Psoas muscle (tissue), 8 donors: ENCODE measurements at places on chromosomes 4 and X. TPM values are rescaled to one million over a fixed set of nuclear protein-coding genes. Genes with fewer than 3 reads are reported as not detected.

DNA sequence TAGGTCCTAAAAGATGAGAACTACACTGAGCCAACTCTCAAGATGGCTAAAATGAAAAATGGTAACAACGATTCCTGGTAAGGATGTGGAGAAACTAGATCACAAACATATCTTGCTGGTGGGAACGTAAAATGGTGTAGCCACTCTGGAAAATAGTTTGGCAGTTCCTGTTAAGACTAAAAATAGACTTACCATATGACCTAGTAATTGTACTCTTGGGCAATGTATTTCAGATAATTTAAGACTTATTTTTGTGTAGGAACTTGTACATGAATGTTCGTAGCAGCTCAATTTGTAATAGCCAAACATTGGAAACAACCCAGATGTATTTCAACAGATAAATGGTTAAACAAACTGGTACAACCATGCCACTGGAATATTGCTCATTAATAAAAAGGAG, 106.2 kb downstream of the HDAC8 start:
- no peak for DNase-seq

GRCh38 chr4:75244325-75244724, 269.9 kb downstream of the RCHY1 start:
- no peak for DNase-seq

- no peak for DNase-seq
These were observed 41.3 kb downstream of the KIF4A start for GRCh38 chrX:70331161-70331560.

GRCh38 chr4:136713140-136713539, 819.2 kb downstream of the PCDH18 start:
- DNase-seq, result no peak

GRCh38 chr4:167424341-167425256, 190.3 kb upstream of the SPOCK3 start:
- no peak for DNase-seq

- no peak for DNase-seq
These were observed 39.6 kb downstream of the FGFBP1 start for GRCh38 chr4:15898902-15899301.

- DNase-seq, result no peak
These were observed 85.9 kb upstream of the SLC34A2 start for GRCh38 chr4:25569716-25570115.

DNA sequence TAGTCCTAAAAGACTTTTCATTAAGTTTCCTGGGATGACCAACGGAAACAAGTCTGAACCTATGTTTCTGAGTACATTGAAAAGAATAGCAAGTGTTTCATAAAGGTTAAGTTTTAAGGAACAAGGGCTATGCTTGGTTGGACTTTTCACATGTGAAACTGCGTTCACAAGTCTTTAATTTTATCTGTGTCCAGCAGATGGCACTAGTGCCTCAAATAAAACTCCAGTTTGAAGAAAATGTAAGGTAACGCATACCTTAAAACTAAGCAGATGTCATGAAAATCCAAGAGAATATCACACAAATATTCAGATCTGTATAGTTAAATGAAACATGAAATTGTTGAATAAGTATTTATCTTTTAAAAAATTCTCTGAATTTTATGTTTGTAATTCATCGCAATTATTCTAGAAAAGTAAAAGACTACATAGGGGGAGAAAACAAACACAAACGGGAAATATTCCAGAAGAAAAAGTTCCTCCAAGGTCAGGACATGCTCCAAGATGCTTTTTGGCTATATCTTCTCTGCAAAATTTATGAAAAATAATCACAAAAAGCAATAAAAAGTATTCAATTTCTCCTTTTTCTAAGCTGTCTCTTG, 89.6 kb upstream of the MAD2L1 start:
- no peak for DNase-seq

GRCh38 chr4:69484011-69484410, 11.7 kb downstream of the UGT2B4 start:
- DNase-seq, result no peak

DNA sequence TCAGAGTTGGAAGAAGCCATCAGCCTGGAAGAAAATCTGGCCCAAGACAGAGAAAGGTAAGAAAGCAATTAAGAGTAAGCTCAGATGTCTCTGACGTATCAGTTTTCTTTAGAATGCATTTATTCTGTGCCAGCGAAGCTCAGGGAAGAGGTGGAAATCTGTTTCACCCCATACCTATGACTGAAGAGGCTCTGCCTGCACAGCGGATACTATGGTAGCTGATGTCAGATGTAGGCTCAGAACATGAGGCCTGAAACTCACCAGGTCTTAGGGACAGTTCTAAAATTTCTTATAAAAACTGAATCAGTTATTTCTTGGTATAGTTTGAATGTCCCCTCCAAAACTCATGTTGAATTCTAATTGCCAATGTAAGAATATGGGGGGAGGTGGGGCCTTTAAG, 30.9 kb downstream of the VEGFC start:
- DNase-seq, result no peak

- DNase-seq, result no peak
These were observed 5.3 kb upstream of the PAPSS1 start for GRCh38 chr4:107725281-107725859.

DNA sequence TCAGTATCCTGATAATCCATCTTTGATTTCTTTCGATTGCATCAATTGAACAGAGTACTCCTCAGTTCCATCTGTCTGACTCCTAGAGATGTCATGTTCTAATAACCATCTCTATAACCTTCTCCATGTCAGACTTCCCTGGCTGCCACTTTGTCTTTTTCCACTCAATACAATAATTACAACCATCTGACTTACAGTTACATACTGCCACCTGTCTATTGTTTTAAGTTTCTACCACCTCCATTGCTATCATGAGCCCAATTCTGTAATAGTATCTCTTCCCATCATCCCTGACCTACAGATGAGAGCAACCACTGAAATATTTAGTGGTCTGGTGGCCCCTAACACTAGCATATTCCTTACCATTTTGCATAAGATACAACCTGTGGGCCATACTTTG, 439.2 kb upstream of the FAM47C start:
- DNase-seq, result no peak

- DNase-seq, result no peak
These were observed 685 bp downstream of the RAB9B start for GRCh38 chrX:103831342-103831802.

GRCh38 chr4:180932370-180933001, 1310.7 kb upstream of the TENM3 start:
- no peak for DNase-seq

- DNase-seq, result no peak
These were observed 115.3 kb downstream of the DACH2 start for GRCh38 chrX:86263526-86263925.

- DNase-seq, result no peak
These were observed 113.2 kb upstream of the FAM9B start for GRCh38 chrX:9147086-9147485.

Gene SLC6A14
- not detected for total RNA-seq

Gene FAM184B
- 2.6 TPM for total RNA-seq

Gene FHDC1
- total RNA-seq, result 0.38 TPM

Gene RHOXF2
- total RNA-seq, result not detected

Gene HPF1
- 15.1 TPM for total RNA-seq

Gene CCDC120
- 1.2 TPM for total RNA-seq

Gene RIPPLY1
- total RNA-seq, result not detected

Gene RADX
- total RNA-seq, result 1.0 TPM

Gene MMGT1
- total RNA-seq, result 21.0 TPM

Gene TMEM156
- not detected for total RNA-seq

Gene SSX2B
- not detected for total RNA-seq
